ENCODE measurements at places on chromosomes 2 and 18.

DNA sequence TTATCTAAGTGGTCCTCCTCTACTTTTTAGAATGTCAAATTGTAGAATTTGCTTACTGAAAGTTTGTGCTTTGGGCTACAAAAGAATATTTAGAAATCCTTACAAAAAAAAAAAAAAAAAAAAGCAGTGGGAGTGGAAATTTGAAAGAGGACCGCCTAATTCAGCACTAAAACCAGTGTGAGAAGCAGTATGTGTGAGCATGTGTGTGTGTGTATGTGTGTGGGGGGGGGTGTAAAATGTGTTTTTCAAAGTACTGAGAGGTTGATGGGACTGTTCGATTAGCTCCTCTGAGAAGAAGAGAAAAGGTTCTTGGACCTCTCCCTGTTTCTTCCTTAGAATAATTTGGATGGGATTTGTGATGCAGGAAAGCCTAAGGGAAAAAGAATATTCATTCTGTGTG lies at the start of gene VIT:
Gene VIT (plus strand): TSS at position 175 of the 400 bp plus-strand sequence. CDS start 19,664 bp downstream, outside the sequence.
- no peak for DNase-seq

- DNase-seq, result no peak
Measured at GRCh38 chr2:29879456-29879855, 41.9 kb downstream of the ALK start.

DNA sequence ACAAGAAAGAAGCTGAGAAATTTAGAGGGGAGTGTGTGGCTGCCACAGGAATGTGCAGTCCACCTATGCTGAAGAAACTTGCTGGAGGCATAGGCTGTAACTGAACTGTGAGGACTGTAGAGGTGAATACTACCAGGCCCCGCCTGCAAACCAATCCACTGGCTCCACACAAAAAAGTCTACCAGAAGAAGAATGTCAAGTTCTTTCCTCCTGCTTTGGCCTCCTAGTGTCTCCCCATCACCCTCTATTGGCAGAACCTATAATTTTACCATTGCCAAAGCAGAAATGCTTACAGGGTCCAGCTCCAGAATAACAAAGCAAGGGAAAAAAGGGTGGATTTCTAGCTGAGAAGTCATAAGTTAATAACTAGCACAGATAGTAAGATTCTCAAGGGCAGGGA lies 5.9 kb upstream of the ATP5MC3 start:
- no peak for DNase-seq

- no peak for DNase-seq
Measured at GRCh38 chr2:16091576-16092282, 151.4 kb downstream of the MYCN start.

- DNase-seq, result no peak
Measured at GRCh38 chr2:181058378-181059269, 78.2 kb downstream of the UBE2E3 start.

Measured in stimulated activated CD8-positive, alpha-beta memory T cell treated with anti-CD3 and anti-CD28 coated beads, Interleukin-4, amount 100 ng/mL, for 1 hour (primary cell).